ENCODE measurements at places on chromosomes 3 and 15.

DNA sequence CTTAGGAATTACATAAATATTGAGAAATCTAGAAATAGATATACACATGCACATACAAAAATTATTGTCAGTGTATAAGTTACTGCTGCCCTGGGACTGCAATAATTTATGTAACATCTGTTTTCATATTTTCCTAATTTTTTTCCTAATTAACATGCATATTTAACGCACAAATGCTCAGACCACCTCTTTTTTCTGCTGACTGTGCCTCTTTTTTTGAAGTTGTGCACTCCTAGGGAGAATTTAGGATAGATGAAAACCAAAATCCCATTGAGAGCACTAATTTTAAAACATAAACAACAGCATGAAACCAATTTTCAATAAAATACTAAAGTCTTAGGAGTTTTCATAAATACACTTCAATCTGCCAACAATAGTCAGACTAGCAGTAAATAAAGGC lies 154.0 kb downstream of the TBC1D5 start:
- DNase-seq, result no peak

- DNase-seq, result no peak
Measured at GRCh38 chr3:30642849-30643361, 36.5 kb downstream of the TGFBR2 start.

DNA sequence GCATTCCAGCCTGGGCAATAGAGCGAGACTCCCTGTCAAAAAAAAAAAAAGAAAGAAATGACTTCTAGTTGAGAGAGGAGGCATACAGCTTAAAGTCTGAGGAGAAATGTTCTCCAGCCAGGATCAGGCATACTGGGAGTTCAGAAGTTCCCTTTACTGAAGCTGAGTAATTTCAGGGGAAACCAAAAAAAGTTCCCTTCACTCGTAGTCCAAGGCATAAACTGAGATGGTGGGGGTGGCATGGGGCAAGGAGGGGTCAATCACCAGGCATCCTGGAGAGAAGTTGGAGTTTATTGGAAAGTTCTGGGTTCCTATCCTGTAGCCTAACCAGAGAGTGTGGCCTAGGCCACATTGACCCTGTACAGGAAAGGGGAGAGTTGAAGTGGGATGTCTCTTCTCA lies 5.9 kb downstream of the GPX1 start:
- no peak for DNase-seq

DNA sequence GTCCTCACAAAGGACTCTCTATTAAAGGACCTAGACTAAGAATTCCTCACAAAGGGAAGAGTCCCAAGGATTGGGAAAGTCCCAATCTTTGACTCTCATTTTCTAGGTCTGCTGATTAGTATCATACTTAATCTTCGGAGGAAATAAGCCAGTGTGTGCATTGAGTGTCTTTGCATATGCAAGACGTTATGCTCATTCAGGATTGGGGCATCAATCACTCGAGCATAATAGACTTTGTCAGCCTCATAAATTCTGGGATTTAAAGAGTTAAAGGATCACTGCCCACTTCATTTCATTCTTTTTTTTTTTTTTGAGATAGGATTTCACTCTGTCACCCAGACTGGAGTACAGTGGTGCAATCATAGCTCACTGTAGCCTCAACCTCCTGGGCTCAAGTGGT lies 154.3 kb downstream of the RBPMS2 start:
- DNase-seq, result no peak

DNA sequence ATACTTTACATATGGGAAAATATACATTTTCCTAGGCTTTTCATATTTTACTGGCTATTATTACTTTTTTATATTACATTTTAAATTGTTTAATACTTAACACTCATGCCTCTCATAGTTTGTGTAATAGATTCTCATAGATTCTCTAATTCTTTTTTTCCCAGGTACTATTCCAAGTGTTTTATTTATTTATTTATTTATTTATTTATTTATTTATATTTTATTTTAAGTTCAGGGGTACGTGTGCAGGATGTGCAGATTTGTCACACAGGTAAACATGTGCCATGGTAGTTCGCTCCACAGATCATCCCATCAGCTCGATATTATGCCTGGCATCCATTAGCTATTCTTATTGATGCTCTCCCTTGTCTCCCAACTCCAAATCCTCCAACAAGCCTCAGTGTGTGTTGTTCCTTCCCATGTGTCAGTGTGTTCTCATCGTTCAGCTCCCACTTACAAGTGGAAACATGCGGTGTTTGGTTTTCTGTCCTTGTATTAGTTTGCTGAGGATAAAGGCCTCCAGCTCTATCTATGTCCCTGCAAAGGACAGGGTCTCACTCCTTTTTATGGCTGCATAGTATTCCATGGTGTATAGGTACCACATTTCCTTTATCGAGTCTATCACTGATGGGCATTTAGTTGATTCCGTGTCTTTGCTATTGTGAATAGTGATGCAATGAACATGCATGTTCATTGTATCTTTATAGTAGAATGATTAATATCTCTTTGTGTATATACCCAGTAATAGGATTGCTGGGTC lies 205.4 kb upstream of the P2RY1 start:
- DNase-seq, result no peak

DNA sequence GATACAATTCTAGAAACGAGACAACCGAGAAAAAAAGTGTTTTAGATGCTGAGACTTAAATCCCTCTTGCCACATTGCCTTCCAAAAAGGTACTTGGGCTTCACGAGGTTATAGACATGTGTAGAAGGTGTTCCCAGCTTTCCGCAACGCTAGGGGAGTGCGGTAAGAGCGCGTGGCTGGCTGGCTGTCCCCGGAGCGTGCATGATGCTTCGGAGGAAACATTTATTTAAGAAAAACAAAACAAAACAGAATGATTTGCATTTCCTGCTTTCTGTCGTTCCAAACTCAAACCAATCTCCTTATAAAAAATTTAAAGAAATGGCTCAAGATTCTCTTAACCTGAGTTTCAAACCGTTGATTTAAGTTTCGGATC lies 841 bp downstream of the SLC6A20 start:
- DNase-seq, result no peak

DNA sequence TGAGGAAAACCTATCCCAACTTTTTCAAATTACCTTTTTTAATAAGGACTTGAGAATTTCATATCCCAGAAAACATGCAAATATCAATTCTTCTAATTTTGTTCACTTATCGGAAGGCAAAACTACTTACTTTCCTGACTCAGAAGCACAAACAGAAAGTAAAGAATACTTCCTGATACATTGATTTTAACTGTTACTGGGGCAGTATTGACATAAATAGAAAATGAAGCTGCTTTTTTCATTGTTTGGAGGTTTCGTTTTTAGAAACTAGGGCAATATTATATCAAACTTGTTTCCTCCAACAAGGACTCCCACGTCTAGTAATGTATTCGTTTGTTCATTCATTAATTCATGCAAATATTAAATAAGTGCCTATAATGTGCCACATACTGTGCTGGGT lies 19.1 kb downstream of the PAQR9 start:
- no peak for DNase-seq

DNA sequence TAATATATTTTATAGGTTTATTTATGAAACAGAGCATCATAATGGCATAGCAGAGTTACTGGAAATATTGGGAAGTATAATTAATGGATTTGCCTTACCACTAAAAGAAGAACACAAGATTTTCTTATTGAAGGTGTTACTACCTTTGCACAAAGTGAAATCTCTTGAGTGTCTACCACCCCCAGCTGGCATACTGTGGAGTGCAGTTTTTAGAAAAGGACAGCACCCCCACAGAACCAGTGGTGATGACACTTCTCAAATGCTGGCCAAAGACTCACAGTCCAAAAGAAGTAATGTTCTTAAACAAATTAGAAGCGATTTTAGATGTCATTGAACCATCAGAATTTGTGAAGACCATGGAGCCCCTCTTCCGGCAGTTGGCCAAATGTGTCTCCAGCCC lies 58.1 kb downstream of the DNAH1 start:
- no peak for DNase-seq

DNA sequence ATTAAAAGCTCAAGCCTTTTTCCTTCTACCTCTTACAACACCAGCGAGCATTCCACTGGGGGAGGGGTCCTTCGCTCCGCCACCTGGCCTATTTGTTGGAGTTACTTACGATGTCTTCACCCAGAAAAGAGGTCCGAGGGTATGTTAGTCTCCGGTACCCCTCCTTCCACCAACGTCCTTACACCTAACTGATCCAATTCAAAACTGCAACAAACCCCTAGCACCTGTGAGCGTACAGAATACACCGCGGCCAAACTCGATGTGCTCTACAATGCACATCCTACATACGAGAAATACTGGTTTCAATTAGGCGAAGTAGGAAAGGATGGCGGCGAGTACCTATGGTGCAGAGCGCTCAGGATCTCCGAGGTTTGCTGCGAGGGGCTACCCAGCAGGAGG lies 944 bp downstream of the SLITRK3 start:
- DNase-seq, result no peak

GRCh38 chr3:29344935-29345334 lies 64.1 kb downstream of the RBMS3 start:
- DNase-seq, result no peak

DNA sequence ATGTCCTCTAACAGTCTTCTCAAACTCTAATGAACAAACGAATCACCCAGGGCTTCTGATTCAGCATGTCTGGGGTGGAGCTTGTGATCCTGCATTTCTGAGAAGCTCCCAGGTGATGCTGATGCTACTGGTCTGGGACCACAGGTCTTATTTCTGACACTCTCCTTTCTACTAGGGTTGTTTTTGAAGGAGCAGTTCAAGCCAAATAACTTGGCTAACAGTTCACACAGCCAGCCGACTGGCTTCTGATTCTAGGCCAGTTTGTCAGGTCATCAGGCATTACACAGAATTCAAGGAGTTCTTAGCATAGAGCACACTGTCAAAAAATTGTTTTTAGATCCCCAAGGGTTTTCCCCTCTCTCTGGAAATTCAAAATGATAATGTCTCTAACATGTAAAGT lies 100.7 kb downstream of the TIGIT start:
- DNase-seq, result no peak

- DNase-seq, result no peak
Measured at GRCh38 chr3:178969004-178969700, 102.5 kb downstream of the ZMAT3 start.

DNA sequence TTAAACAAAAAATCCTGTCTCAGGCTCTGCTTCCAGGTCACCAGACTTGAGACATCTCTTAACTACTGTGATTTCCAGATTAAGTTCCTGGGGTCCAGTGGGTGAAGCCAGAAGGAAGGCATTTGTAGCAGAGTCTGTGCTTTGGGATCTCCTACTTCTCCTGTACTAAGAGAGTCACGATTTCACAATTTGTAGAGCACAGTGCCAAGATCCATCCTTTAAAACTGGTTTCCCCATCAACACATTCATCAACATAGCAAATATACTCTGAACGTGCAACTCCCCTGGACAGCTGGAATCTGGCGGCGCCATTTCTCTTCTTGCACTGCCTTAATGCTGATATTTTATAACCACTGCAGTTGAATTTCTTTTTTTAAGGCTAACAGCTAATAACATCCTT lies 33.2 kb downstream of the CDCP1 start:
- no peak for DNase-seq

GRCh38 chr15:34841262-34841725 lies 45.9 kb upstream of the ACTC1 start:
- DNase-seq, result no peak

DNA sequence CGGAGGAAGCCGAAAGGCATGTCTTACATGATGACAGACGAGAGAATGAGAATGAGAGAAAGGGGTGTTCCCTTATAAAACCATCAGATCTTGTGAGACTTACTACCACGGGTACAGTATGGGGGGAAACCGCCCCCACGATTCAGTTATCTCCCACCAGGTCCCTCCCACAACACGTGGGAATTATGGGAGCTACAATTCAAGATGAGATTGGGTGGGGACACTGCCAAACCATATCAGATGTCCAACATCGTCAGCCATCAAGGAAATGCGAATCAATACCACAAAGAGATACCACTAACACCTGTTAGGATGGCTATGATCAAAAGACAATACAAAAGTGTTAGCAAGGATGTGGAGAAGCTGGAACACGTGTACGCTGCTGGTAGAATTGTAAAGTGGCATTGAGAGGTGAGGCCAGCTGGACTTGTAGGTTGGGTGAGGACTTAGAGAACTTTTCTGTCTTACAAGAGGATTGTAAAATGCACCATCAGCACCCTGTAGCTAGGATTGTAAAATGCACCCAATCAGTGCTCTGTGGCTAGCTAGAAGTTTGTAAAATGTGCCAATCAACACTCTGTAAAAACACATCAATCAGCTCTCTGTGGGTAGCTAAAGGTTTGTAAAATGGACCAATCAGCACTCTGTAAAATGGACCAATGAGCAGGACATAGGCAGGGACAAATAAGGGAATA lies 37.5 kb downstream of the VGLL4 start:
- no peak for DNase-seq

- DNase-seq, result no peak
Measured at GRCh38 chr15:42018306-42019224, 2.3 kb downstream of the PLA2G4E start.

- DNase-seq, result no peak
Measured at GRCh38 chr3:55868347-55868746, 381.2 kb upstream of the WNT5A start.

DNA sequence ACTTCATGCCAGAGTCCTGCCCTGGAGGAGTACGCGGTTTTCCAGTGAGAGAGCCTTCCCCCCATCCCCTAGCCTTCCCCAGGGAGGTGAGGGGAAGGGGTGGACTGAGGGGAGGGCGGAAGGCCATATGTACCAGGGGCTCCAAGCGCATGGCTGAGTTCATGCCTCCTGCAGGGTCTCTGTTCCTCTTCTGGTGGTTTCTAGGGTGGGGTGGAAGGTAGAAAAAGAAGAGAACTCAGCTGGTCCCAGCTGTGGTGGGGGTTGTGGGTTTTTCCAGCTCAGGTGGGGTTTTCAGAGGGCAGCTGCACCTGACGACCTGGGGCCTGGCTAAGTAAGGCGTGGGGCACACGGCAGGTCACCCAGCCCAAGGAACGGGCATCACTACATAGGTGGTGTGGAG lies 10.7 kb upstream of the IQSEC1 start:
- no peak for DNase-seq
